ENCODE measurements at places on chromosomes 3 and 15.

DNA sequence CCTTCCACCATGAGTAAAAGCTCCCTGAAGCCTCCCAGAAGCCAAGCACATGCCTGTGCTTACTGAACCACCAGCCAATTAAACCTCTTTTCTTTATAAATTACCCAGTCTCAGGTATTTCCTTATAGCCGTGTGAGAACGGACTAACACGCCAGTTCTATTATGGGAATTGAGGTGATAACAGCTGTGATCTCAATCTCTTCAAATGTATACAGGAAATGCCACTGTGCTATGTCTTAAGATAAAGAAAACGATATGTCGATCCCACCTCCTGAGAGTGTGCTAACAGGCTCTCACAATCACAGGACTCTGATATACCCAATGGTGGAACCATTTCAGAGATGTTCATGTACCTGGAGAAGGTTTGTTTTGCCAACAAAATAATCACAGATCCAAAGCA is 26.2 kb downstream of the CHSY1 start:
- DNase-seq = no peak

DNA sequence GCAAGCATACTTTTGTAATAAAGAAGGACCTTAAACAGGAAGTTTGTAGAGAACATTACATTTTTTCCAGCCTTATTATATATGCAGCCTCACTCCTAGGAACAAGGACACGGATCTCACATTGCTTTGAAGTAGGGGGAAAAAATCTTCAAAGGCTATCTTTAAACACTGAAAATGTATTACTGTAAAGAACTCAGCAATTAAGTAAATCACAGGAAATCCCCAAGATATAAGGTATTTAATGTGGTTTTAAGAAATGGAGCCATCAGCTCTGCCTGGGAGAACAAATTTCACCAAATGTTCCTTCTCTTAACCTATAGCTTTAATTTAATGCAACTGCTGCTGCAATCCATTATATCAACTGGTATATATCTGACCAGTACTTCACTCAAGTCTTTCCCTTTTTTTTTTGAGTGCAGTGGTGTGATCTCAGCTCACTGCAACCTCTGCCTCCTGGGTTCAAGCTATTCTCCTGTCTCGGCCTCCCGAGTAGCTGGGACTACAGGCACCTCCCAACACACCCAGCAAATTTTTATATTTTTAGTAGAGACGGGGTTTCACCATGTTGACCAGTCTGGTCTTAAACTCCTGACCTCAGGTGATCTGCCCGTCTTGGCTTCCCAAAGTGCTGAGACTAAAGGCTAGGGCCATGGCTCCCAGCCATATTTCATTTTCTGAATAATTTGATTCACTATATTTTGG is 2.8 kb downstream of the BTLA start:
- no peak for DNase-seq

DNA sequence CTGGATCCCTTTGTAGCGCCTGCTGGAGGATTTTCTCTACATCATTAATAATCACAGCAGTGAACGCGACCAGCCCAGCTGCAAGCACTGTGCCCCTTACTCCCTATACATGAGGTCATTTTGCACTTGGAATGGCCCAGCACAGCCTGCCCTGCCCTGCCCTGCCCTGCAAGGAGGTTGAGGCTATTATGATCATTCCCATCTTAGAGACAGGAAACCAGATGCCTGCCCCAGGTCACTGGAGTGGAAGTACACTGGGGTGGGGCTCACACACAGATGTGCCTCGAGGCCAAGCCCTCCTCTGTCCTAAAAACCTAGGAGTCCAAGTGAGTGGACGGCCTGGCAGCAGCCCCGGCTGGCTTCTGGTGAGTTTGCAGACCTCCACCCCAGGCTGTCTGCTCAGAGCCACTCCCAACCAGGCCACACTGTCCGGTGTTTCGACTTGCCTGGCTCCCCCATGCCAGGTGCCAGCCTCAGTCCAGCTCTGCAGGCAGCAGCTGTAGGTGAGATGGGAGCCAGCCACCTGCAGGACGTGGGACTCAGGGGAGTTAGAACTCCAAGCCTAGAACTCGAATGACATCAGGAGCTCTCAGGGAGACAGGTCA is 30.4 kb upstream of the SEC61A1 start:
- DNase-seq = no peak

DNA sequence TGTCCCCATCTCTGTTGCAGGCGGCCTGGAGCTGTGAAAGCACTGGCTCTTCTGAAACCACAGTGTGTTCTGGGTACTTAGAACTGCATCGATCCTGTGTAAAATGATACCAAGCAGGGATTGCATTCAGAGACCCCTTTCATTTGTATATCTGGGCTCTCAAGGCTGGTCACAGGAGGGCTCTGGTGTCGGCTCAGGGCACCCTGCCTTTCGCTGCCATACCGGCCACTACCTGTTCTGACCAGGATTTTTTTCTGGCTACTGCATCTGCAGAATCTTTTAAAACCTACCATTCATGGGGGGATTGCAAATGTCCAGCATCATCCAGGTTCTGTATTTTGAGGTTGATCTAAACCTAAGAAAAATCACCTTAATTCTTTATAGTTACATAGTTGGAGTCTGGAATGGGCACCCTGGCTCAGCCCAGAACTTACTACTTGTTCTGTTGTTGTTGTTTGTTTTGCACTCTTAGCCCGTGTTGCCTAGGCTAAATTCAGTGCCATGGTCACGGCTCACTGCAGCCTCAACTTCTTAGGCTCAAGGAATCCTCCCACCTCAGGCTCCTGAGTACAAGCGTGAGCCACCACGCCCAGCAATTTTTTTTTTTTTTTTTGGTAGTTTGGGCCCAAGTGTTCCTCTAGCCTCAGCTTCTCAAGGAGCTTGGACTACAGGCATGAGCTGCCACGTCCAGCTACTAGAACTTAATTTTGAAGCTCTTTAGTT is 52.7 kb downstream of the TRIM71 start:
- no peak for DNase-seq

DNA sequence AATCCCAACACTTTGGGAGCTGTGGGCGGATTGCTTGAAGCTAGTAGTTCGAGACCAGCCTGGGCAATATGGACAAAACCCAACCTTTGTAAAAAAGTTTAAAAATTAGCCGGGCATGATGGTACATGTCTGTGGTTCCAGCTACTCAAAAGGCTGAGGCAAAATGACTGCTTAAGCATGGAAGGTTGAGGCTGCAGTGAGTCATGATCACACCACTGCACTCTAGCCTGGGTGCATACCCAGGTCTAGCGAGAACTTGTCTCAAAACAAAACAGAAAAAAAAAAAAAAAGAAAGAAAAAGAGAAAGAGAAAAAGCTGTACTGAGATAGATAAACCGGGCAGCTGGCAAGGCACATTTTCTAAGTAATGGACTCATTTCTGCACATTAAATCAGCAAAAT is 10.6 kb downstream of the ARPP19 start:
- no peak for DNase-seq

- no peak for DNase-seq
Observed at GRCh38 chr3:69786854-69787253, 47.6 kb downstream of the MITF start.

DNA sequence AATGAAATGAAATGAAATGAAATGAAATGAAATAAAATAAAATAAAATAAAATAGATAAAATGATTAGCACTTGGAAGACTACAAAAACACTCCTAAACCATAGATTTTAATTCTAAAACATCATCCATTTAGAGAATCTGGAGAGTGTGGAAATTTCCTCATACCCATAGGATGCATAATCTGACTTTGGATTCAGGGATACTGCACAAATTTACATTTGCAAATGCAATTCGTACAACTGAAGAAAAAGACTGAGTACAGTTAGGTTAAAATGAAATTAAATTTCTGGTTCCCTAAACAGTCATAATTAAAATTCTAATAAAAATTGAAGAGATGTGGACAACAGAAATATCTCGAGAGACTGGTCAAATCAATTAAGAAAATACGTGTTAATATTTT is 122.9 kb downstream of the TMCC1 start:
- DNase-seq = no peak

DNA sequence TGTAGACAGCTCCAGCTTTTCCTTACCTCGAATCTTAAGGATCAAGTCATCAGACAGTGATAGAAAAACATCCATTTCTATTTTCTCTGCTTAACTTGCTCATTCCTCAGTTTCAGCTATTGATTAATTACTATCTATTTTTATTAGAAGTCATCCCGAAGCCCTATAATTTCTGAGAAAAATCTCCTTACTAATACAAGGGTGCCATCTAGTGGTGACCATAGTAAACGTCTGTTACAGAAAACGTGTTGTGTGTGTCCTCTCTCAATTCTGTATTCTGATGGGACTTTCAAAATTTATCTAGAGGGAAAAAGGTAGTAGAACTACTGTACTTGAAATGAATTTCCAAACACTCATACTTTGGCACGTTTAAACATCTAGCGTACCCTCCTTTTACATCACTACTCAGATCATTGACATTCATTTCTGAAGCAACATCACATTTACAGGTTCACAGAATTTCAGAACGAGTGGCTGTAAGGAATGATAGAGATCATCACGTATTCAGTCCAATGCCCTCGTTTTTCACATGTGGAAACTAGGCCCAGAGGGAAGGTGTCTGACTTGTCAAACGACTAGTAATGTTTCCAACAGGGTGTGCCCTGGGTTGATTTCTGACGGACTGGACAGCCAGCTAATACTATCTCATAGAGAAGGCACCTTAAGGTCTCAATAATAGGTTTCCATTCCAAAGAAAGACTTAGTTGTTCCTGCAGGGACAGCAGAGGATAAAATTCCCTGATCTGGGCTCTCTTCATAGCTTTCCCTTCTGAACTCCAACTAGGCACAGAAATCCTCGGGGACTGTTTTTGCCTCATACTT is 25.6 kb downstream of the HACD2 start:
- DNase-seq = no peak

GRCh38 chr3:37501571-37502313 is 327.4 kb upstream of the LRRFIP2 start:
- no peak for DNase-seq

DNA sequence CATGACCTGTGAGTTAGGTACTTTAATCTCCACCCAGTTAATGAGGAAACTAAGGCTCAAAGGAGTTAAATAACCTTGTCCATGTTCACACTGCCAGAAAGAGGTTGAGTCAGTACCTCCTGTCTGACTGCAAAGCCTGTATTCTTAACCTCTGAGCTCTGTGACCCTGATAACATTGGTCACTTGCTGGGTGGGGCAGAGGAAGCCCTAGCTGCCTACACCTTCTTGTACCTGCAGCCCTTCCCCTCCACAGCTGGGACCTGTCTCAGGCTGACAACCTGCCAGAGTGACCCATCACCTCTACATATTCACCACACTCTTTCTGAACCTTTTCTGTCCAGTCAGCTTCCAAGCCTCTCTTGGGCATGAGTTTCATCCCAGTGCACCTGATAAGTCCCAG is 106.1 kb upstream of the HES1 start:
- DNase-seq = no peak

GRCh38 chr3:184230603-184231528 is 1.5 kb downstream of the VWA5B2 start:
- no peak for DNase-seq

DNA sequence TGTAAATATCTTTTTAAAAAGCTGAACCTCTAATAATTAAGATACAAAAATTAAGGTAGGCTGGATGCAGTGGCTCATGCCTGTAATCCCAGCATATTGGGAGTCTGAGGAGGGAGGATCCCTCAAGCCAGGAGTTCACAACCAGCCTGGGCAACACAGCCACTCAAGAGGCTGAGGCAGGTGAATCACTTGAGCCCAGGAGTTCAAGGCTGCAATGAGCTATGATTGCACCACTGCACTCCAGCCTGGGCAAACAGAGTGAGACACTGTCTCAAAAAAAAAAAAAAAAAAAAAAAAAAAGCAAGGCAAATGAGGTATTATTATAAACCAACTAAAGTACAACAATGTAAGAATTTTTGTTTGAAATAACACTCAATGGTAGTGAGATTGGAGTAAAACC is 47.6 kb downstream of the EFHB start:
- no peak for DNase-seq

- no peak for DNase-seq
Observed at GRCh38 chr15:98787936-98788757, 139.8 kb downstream of the IGF1R start.

DNA sequence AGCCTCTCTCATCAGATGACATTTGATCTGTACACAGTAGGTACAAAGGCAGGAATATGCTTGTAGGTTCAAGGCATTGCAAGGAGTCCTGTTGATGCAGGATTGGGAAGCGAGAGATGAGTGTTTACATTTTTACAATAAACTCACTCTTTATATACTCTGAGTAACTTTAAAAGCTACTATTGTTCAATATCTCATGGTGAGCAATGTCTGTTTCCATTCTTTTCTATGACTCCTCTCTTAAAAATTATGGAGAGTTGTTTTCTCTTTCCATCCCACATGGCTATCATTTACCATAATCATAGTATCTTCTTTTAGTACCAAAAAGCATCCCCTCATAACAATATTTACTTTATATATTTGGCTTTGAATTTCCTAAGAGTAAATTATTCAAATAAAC is 314.0 kb upstream of the CDIN1 start:
- DNase-seq = no peak

DNA sequence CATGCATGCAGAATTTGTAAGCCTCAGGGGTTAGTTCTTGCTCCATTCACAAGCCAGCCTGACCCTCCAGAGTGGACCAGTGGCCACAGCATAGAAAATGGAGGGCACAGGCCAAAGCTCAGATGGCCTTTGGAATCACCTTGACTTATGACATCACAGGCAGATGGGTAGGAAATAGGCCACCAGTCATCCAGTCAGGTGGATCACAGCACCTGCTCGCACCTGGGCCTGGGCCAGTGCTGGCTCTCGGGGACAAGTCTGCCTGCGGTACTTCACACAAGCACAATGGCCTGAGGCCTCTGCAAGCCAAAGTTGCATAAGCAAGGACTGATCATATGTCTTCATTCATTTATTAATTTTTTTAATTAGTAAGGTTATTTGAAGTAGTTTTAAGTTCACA is 39.3 kb downstream of the PPCDC start:
- DNase-seq = no peak

DNA sequence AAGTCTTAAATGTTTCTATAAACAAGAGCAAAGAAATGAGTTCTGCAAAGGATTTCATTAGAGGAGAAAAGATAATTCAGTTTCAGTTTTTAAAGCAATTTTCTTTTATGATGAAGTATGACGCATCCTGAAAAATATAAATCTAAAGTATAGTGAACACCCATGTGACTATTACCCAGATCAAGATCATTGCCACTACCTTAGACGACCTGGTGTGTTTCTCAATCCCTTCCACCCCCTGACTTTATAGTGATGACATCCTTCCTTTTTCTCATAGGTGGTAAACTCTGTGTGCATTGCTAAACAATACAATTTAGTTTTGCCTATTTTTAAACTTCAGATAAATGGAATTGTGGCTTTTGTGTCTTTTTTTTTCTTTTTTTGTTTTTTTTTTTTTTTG is 8.4 kb downstream of the STT3B start:
- DNase-seq = no peak

DNA sequence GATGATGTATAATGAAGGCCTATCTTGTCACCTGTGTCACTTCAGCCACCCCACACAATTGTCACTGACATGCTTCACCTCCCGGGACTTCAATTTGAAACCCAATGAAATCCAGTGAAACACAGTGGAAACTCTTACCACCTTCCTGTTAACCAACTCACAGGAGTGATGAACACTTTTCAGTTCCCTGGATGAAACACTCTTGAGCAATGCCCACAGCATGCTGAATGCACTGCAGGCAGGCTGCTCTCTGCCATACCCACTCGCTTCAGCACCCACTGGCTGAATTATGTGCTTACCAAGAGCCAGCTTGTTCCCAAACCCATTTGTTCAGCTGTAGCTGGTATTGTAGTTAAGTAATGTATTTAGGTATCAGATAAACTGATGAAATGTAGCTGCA is 47.0 kb downstream of the MAP2K1 start:
- DNase-seq = no peak

- DNase-seq = no peak
Observed at GRCh38 chr3:99720985-99721632, 82.7 kb downstream of the COL8A1 start.

- DNase-seq = peak; percentile 28
Observed at GRCh38 chr3:58585005-58585786, 8.0 kb upstream of the FAM107A start.
